Fibroblast of skin of right quadriceps (primary cell): ENCODE measurements at places on chromosomes 12 and 14.

GRCh38 chr14:81516986-81517797, 16.5 kb downstream of the SEL1L start:
- DNase-seq = peak; percentile 51

- DNase-seq = no peak
Measured at GRCh38 chr14:101185946-101186345, 282.4 kb upstream of the RTL1 start.

DNA sequence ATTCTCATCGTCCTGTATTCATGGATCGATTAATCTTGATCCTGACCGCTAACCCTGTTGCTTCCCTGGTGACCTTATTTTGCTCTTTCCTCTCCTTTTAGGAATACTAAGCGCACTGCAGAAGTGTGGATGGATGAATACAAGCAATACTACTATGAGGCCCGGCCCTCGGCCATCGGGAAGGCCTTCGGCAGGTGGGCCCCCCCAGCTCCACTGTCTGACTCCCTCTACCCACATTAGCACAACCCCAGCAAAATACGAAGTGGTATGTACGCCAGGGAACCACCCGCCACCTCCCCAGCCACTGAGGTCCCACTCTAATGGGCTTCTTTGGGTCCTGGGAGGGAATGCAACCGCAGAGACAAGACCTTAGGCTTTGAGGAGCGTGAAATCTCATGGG, 58.7 kb downstream of the ERH start:
- DNase-seq = no peak

DNA sequence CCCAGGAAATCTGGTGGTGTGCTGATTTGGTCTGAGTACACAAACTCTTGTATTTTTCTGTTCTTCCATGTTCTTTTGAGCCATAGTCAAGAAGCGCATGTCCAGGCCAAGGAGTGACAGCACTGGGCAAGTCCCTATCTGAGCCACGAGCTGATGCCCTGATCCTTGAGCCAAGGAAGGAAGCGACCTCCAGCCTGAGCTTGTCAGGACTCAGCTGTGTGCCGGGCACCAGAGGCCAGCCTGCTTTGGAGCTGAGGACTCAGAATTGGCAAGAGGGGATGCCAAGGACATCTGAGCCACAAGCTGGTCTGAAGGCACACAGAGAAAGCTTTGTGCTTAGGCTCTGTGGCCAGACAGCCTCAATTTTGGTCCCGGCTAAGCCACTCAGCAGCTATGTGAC, 52.6 kb downstream of the GALNT16 start:
- no peak for DNase-seq

DNA sequence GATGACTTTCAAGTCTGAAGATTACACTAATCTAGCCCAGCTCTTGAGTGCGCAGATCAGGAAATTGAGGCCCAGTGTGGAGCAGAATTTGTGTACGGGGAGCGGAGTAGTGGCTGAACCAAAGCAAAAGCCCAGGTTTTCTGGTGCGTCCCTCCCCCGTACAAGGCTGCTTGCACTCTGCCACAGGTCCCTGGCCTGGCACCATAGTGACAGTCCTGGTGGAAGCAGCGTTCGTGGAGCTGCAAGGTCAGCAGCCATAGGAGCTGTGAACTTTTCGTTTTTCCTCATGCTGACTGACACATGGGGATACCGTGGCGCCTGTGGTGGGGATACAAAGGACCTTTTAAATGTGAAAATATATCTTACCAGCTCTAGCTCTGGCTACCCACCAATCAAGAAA, 1.7 kb downstream of the EVL start:
- no peak for DNase-seq

DNA sequence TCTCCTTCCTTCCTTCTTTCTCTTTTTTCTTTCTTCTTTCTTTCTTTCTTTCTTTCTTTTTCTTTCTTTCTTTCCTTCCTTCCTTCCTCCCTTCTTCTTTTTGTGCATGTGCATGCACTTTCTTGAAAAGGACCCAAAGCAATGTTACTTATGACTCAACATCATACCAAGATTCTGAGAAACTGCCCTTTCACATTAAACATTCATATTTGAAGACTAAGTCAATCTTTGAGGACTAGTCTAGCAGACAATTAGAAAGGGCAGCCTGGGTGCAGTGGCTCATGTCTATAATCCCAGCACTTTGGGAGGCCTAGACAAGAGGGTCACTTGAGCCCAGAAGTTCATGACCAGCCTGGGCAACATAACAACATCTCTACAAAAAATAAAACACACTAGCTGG, 212.8 kb upstream of the KITLG start:
- DNase-seq = peak; percentile 44

- DNase-seq = peak; percentile 31
Measured at GRCh38 chr14:37202265-37202664, 4.5 kb downstream of the MIPOL1 start.

GRCh38 chr12:132494294-132495164, 4.6 kb downstream of the FBRSL1 start:
- DNase-seq = no peak
